ENCODE measurements at places on chromosomes 6 and 20.

GRCh38 chr6:45872827-45873365 lies 142.8 kb downstream of the CLIC5 start:
- DNase-seq = no peak

- no peak for DNase-seq
These were observed 1.6 kb downstream of the UTRN start for GRCh38 chr6:144286503-144287393.

- no peak for DNase-seq
These were observed 24.8 kb downstream of the GLYATL3 start for GRCh38 chr6:49524541-49524940.

DNA sequence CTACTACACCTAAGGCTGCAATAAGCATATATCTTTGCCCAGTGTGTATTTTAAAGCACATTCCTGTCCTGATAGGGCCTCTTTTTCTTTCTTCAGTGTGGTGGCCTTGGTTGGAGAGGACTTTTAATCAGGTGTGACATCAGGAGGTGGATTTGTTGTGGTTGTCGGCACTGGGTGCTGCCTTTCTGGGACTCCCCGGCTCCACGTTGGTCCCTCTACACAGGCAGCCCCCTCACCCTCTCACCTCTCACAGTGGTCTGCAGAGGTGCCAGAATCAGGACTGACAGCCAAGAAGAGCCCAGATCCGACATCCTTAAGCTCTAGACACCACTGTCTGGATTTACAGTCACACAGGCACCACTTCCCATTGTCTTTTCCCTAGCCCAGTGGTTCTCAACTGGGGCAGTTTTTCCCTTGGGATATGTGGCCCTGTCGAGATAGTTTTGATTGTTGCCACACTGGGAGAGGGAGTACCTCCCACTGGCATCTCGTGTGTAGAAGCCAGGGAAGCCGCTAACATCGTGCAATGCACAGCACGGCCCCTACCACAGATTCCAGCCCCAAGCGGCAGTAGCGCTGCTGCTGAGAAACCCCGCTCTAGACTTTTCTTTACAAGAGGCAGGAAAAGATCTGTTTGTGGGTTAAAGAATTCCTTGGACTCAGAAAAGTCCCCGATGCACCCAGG lies 314.1 kb downstream of the QKI start:
- no peak for DNase-seq

- DNase-seq = peak; percentile 34
These were observed 16.5 kb upstream of the SPAG4 start for GRCh38 chr20:35598899-35599775.

DNA sequence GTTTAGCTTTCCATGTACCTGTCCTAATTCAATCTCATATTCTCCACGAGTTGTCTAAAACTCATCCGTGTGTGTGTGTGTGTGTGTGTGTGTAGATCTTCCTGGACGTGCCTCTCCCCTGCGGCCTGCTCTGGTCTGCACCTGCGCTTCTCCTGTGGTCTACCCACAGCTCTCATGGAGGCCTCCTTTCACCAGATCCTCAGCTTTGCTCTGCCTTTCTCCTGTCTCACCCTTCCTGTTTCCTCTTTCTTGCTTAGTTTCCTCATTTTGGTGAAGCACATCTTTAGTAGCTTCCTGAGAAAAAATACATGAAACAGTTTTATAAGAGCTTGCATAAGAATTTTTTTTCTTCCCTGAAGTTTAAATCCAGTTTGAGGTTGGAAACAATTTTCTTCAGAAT lies 18.1 kb downstream of the SLX4IP start:
- peak; percentile 39 for DNase-seq

GRCh38 chr20:12906361-12906760 lies 102.4 kb upstream of the SPTLC3 start:
- DNase-seq = no peak

GRCh38 chr6:158060455-158061360 lies 79.0 kb downstream of the SYNJ2 start:
- peak; percentile 94 for DNase-seq

GRCh38 chr6:160500639-160501038 lies 152.5 kb downstream of the SLC22A3 start:
- no peak for DNase-seq

DNA sequence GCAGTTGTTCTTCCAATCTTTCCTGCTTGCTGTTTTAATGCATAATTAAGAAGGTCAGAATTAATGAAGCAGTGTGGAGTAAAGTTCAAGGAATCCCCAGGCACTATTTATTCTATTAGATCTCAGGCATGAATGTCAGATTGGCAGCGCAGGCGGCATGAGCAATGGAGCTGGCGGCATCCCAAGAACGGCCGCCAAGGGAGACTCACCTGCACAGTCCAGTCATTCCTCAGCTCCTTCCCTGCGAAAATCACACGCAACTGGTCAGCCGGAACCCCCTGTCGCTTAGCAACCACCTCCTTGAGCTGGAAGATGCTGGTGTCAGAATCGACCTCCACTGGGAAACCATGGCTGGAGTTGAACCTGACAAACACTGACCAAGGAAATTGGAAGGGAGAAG lies 284.5 kb downstream of the PRKN start:
- peak; percentile 25 for DNase-seq

DNA sequence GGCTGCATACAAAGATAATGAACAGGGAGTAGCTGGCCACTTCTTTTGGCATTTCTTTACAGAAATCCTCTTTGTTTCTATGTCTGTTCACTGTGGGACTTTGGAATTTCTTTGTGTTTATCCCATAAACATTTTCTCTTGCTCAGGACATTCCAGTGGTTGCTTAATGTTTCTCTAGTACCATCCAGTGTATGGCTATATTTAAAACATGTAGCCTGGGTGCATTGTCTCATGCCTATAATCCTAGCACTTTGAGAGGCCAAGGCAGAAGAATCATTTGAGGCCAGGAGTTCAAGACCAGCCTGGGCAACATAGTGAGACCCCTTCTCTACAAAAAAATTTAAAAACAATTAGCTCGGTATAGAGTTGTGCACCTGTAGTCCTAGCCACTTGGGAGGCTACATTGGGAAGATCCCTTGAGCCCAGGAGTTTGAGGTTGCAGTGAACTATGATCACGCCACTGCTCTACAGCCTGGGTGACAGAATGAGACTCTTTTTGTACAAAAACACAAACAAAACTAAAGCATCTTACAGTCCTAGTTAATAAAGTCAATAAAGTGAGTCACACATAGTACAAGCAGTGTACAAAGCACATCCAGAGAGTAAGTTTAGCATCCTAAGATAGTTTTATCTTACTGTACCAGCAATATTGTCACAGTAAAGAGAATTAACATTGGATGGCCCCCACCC lies 63.3 kb downstream of the ZFAND3 start:
- no peak for DNase-seq

GRCh38 chr6:6932968-6933367 lies 174.8 kb upstream of the RREB1 start:
- DNase-seq = no peak

DNA sequence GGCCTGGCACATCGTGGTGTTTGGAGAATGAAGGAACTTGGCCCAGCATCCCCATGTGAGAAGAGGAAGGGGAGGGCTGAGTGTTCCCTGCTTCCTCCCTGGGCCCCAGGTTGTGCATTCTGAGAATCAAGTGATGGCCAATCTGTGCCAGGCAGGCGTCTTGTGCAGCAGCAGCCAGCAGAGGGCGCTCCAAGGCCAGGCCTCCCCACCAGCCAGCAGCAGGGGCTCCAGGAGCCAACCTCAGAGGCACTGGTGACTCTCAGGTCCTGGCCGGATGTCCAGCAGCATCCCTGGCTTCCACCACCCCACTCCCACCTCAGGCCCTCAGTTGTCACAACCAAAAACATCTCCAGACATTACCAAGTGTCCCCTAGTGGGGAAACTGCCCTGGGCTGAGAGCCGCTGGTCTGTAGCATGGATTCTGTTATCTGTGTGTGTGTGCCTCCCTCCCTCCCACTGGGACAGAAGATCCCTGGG lies 192.0 kb downstream of the PREX1 start:
- DNase-seq = peak; percentile 21

- no peak for DNase-seq
These were observed 11.1 kb upstream of the ARFGEF2 start for GRCh38 chr20:48910347-48910781.

GRCh38 chr20:64044484-64045247 lies 4.8 kb downstream of the SOX18 start:
- no peak for DNase-seq

- no peak for DNase-seq
These were observed 7.5 kb downstream of the YTHDF1 start for GRCh38 chr20:63208346-63208909.

- no peak for DNase-seq
These were observed 24.1 kb upstream of the PAX1 start for GRCh38 chr20:21681234-21681921.

DNA sequence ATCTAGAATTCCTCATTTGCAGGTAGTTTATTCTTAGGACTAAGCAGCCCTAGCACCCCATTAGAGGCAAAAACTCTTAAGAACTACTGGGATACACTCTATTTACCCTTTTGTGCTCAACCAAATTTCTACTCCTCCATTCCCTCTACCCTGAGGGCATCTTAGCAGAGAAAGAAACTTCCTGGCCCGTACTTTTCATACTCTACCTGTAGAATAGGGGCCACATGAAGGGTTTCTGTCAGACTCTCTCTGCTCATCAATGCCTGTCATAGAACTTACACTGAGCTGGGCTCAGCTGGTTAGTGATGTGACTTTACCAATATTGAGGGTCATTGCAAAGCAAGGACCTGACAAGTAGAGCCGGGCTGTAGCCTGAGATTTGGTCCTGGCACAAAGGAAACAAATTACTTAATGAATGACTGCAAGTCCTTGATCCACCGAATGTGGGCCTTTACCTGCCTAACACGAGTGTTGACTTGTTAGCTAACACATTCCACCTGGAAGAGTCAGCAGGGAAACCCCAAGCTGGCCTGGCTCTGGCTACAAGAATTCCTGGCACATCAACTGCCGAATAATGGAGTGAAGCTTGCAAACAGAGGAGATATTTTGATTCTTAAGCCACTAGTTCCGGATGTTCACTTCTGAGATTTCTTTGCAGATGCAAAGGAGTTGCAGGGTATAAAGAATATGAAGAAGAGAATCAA lies 280.5 kb upstream of the JAG1 start:
- no peak for DNase-seq

DNA sequence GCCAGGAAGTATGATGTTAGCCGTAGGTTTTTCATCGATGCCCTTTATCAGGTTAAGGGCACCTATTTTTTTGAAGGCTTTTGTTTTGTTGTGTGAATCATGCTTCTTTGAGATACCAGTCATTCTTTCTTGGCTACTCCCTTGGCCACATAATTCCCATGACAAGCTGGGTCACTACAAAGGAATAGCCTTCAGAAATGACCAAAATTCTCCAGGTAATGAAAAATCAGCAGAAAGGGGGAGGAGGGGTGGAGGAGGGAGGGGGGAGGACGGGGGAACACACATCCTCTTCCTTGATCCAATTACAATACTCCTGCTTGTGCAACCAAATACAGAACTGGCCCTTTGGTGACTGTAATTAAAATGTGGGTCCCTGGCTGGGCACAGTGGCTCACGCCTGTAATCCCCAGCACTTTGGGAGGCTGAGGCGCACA lies 21.7 kb upstream of the TGM2 start:
- no peak for DNase-seq

GRCh38 chr6:135358251-135358821 lies 139.2 kb downstream of the AHI1 start:
- no peak for DNase-seq

- DNase-seq = no peak
These were observed 32.5 kb downstream of the TOP1 start for GRCh38 chr20:41061155-41061554.

DNA sequence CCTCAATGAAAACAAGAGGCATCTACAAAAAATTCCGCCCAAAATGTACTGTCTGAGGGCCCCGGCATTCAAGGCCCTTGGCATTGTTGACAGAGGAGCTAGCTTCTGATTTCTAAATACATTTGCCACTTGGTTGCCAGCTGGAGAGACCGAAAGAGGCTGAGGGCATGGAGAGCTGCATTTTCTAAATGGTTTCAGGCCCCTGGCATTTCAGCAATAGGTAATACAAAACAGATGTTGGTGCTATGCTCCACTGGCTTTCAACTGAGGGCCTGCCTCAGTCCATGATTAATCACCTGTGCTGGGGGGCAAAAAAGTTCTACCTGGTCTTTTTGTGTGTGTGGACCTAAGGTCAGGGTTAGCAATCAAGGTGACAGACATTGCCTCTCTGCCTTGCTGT lies 79.5 kb upstream of the ISM1 start:
- no peak for DNase-seq

DNA sequence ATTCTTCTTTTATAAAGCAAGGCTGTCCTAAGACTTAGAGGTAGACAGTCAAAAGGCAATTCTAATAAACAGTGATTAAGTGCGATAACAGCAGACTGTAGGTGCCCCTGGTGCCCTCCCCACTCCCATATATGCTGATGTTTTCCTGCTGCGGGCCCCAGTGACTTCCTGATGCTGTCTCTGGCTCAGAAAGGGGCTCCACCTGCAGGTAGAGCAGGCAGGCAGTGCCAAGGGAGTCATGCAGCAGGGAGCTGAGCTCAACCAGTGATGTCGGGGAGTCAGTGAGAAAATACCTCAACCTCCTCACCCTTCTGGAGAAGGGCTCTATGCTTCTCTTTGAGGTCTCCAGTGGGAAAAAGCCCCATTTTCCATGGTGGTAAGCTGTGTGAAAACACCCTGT lies 126.7 kb upstream of the SSTR4 start:
- DNase-seq = no peak

GRCh38 chr6:43976706-43977403 lies 150.4 kb downstream of the MRPL14 start:
- no peak for DNase-seq

GRCh38 chr6:72132427-72132826 lies 246.1 kb downstream of the RIMS1 start:
- DNase-seq = no peak

DNA sequence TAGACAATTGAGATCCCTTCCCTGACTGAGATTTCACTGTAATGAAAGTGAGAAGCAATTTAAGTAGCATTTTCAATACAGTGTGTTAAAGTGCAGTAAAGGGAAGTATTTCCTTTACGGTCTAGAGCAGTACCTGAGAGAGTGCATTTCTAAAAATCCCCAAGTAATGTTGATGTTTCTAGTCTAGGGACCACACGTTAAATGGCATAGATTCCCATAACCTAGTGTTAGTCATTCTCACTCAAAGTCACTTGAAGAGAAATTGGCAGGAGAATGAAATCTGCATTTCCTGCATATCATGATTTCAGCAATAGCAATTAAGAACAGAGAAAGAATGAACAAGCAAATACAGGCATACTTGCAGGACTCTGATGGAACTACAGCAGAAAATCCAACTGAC lies 67.9 kb downstream of the CGA start:
- no peak for DNase-seq

DNA sequence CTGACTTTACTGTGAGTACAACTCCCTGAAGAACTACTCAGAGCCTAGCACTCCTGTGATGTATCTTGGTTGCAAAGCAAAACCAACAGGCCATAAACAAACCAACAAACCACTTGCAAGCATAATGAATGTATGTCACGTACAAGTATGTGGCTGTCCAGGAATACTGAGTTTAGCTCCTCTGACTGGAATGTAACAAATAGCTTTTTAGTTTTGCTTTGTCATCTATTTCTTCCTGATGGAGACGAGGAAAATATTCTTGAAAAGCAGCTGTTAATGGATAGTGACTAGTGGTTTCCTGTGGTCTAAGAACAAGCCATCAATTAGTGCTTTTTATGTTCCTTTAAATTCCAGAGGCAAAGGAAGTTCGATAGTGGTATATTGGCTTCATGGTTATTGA lies 101.9 kb upstream of the LY86 start:
- DNase-seq = no peak
